ENCODE measurements at places on chromosomes 7 and 10.

GRCh38 chr10:88386821-88387773 is 196.0 kb downstream of the RNLS start:
- H3K36me3 ChIP-seq: no peaks in the 10 kb centered on the region
- H3K4me1 ChIP-seq: peaks cover 20% of the 10 kb centered on the region
- H3K27ac ChIP-seq: no peak overlapping the region

DNA sequence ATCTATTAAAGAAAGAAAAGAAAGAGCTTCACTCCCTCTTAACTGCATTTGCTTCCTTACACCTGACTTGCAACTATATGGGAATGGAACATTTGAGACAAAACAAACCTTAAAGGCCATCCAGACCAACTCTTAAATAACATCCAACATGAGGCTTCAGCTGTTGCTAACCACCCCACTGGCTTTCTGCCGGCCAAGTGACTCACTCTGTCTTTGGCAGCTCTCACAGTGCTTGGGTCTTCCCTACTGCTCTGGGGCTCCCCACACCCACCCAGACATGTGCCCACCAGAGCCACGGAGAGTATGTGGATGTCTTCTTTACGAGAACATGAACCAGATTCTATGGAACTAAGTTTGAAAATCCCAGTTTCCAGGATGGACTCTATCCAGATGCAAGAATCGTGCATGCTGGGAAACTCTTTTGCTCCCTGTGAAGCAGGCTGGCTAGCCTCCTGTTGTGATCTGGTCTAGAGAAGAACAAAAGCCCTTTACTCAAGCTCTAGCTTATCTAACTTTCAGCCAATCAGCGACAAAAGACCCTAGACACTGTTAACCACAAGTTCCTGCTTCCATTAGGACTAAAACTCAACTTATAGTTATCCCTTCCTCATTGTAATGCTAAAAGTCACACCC is 245.7 kb downstream of the TCERG1L start:
- DNase-seq: peak; percentile 71
- no peaks in the 10 kb centered on the region for H3K36me3 ChIP-seq
- peaks cover 2% of the 10 kb centered on the region for H3K4me1 ChIP-seq
- H3K4me3 ChIP-seq: no peak overlapping the region

DNA sequence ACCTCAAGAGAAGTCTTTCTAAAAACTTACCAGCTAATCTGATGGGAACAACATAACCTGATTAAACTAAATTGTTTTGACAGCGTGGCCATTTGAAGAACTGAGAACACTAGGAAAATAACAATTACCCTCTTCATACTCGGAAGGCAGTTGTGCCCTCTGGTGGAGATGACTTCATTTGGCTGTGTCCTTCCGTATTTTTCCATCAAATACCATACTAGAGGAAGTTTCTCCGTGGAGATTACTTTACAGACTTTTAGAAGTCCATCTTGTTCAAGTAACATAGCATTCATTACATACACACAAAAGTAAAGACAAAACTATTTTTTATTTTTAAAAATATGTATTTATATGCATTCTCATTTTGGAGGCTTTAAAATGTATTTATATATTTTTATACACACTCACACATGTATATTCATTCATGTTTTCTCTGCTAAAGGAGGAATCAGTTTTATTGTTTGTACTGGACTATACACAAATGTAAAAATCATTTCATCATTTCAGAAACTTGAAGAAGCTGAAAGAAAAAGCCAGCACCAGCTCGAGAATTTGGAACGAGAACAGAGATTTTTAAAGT is 25.2 kb downstream of the SMNDC1 start:
- no peaks in the 10 kb centered on the region for H3K27me3 ChIP-seq
- H3K27ac ChIP-seq: no peak overlapping the region
- no peaks in the 10 kb centered on the region for H3K4me1 ChIP-seq
- DNase-seq: peak; percentile 69
- no peak overlapping the region for H3K4me3 ChIP-seq
- H3K36me3 ChIP-seq: peaks cover 29% of the 10 kb centered on the region

GRCh38 chr7:128383776-128384175 is 22.3 kb upstream of the PRRT4 start:
- DNase-seq: no peak
- peaks cover 18% of the 10 kb centered on the region for H3K27me3 ChIP-seq
- H3K4me1 ChIP-seq: no peaks in the 10 kb centered on the region
- no peak overlapping the region for H3K27ac ChIP-seq
- no peak overlapping the region for H3K4me3 ChIP-seq

DNA sequence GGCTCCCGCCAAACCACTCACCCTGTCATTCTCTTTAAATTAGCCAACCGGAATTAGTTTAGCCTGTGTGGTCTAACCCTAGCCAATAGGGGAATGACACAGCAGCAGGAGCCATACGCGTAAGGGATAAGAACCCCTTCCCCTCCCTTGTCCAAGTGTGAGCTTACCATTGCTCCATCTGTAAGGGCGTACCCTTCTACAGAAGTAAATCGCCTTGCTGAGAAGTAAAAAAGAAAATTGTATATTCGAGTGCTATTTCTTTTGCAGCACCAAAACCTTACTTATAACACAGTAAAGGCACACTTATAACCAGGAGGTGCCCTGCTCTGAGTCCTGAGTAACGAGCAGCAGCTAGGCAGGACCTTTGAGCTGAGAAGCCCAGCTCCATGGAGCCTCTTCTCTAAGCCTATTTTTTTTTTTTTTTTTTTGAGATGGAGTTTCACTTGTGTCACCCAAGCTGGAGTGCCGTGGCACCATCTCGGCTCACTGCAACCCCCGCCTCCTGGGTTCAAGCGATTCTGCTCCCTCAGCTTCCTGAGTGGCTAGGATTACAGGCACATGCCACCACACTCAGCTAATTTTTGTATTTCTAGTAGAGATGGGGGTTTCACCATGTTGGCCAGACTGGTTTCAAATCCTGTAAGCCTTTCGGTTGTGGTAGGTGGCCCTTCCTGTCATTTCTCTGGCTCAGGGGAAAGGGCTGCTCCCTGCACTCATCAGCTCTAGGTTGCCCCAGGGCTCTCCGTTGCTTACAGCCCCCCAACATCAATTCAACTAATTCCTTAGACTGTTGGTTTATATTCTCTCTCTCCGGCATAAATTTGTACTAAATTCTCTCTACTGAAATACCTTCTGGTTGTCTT is 73.3 kb downstream of the NSUN6 start:
- DNase-seq: no peak
- no peaks in the 10 kb centered on the region for H3K27me3 ChIP-seq
- no peaks in the 10 kb centered on the region for H3K4me1 ChIP-seq
- H3K4me3 ChIP-seq: no peak overlapping the region
